ENCODE measurements at places on chromosomes 11 and 22.

DNA sequence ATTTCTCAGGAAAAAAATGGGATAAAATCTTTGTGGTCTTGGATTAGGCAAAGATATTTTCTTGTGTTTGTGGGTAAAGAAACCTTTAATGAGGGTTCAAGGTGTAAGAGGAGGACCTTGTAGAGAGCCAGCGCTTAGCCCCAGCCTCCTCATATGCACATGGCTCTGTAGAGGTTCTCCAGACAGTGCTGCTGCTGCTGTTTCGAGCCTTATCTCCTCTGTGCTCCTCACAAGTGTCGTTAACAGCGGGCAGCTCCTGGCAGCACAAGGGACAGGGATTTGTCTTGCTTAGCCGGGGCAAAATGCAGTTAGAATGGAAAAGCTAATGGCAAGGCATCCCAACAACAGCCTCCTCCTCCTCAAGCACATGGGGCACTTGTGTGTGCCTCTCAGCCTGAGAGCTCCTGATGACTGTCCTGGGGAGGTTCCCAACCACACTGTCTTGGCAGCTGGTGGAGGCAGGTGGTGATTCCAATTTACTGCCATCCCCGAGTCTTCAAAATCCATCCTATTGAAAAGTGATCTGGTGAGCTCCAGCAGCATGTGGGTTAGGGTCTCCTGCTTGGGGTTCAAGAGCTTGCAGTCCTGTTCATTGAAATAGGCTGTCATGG, 7.6 kb upstream of the MSANTD2 start:
- no peak for DNase-seq

DNA sequence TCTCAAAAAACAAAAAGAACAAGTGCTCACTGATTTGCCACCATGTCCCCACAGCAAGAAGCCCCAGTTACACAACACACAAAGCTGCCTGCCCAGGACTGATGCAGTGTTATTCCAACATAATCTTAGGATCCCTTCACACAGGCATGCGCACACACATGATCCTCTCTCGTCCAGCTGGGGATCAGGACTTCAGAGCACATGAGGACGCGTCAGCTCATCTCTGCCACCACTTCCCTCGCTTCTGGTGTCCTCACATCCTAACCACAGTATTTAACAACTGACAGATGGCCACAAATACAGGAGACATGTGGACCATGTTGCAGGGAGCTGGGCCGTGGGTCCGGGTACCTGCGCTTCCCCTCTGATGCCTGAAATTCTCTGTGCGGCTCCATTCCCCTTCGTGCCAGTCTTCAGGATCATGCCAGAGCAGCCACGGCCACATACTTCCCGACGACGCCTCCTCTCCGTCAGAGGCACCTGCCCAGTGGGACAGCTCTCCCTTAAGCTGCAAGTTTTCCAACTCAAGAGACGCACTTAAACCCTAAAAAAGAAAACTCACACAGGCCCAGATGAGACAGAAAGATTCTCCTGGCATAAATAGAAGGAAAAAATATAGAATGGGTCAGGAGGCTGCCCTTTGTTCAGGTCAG, 68.3 kb downstream of the PACSIN2 start:
- peak; percentile 94 for DNase-seq

GRCh38 chr22:47417699-47418098, 655.2 kb downstream of the TBC1D22A start:
- DNase-seq, result no peak

DNA sequence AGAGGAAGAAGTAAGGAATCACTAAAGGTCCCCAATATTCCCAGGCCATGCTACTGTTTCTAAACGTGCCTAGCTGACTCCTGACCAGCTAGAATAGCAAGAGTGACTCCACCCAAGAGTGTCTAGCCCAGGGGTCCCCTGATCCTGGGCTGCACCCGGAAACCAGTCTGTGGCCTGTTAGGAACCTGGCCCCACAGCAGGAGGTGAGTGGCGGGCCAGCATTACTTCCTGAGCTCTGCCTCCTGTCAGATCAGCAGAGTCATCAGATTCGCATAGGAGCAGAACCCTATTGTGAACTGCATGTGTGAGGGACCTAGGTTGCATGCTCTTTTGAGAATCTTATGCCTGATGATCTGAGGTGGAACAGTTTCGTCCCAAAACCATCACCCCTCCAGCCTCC, 2.0 kb downstream of the MMP20 start:
- DNase-seq, result no peak

DNA sequence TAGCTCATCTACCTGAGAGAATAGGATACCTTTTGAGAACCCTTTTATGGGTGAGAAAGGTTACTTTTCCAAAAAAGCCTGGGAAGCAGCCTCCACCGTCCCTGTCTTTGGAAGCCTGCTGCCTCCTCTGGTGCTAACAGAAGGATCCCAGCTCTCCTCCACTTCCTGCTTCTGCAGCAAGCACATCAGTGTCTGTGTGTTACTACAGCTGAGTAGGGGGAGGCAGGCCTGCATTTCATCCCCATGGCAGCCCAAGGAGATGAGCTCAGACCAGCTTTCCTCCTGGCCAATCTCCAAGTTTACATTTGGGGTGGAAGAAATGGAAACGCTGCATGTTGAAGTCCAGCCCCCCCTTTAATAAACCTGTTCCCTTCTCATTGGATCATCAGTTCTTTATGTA, 7.4 kb upstream of the CCDC34 start:
- no peak for DNase-seq

GRCh38 chr11:44083906-44084305, 11.6 kb upstream of the EXT2 start:
- no peak for DNase-seq

- DNase-seq, result no peak
Observed at GRCh38 chr22:12601870-12602779, 2925.9 kb upstream of the OR11H1 start.

DNA sequence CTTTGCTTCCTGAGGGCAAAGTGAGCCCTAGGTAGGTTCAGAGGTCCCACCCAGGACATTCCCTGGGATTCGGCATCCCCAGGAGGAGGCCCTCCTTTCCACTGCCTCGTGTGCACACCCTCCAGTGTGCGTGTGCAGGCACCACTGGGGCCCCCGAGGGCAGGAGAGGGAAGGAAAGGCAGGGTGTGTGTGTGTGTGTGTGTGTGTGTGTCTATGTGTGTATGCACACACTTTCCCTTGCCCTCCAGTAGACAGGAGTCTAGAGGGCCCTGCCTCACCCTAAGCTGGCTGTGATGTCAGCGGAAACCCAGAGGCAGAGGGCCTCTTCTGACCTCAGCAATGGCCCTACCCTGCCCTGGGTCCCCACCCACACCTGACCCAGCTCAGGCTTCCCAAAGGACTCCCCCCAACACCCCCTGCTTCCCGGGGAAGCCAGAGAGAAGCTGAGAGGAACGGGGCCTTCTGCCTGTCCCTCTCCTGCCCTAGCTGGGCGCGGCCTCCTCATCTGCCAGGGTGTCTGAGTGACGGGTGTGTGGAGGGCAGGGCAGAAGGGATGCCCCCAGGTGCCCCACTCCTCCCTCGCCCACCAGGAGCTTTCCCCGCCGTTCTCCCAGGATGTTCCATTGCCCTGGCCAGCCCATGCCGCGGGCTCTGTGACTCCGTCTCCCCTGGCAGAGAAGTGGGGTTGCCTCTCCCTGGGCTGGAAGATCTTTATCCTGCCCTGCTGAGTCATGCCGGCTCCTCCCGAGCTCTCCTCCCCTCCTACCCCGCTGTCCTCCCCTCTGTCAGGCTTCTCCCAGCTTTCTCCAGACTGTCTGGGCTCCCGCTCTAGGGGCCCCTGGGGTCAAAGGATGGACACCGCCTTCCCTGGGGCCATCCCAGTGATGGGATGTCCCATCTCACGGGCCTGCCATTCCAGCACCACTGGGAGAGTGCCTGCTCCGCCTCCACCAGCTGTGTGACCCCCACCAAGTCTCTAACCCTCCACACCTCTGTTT, 6.0 kb upstream of the CLCF1 start:
- DNase-seq, result no peak

DNA sequence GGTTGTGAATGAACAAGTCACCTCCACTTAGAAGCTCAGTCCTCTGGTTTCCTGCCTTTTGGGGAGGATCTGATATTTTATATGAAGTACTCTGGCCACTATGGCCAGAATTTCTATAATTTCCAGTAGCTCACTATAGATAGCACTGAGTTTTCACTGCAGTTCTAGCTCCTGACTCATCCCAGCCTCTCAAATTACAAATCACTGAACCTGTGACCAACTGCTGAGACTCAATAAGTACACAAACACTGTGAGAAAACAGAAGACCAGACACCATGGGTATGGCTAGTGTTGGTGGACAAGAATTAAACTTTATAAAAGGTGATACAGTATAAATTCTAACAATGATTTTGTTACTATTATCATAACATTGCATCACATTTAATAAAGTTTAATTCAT, 47.1 kb upstream of the UCP3 start:
- no peak for DNase-seq

- no peak for DNase-seq
Observed at GRCh38 chr11:69073469-69073868, 24.7 kb downstream of the TPCN2 start.

DNA sequence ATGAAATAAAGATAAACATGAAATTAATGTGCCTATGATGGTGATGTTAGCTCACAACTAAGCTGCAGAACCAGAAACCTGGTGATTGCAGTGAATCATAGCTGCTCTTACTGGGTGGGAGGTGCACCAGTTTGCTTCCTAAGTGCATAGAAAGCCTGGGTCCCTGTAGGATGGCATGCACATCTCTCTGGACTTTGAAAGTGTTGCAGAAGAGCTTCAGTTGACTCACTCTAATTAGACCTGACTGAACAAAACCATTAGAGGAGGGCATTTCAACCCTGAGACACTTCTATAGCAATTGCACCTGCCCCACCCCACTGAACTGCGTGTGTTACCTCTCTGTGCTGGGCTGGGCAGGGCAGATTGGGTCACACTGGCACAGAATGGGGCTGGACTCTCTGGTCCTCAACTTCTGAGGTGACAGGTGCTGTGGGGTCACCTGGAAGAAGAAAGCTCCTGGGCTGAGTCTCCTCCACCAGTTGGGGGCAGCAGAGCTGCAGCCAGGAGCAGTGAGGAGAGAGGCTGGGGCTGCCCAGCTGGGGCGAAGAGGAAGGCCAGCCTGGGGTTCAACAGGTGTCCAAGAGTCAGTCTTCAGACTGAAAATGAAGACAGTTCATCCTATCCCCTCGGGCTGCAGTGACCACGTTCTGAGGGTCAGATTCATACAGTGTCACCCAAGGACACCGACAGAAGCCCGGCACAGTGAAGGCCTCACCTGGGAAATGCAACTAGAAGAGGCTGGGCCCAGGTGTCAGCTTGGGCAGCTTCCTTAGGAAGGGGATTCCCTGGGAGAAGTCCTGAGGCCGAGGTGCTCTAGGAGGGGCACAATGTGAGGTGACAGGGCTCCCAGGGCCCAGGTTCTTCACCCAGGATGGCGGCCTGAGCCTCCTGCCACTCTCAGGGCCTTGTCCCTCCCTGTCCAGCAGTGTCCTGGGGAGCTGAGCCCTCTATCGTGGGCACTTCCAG, 58.1 kb downstream of the GGTLC2 start:
- DNase-seq, result no peak

- DNase-seq, result no peak
Observed at GRCh38 chr11:130220311-130221035, 60.9 kb downstream of the ST14 start.

DNA sequence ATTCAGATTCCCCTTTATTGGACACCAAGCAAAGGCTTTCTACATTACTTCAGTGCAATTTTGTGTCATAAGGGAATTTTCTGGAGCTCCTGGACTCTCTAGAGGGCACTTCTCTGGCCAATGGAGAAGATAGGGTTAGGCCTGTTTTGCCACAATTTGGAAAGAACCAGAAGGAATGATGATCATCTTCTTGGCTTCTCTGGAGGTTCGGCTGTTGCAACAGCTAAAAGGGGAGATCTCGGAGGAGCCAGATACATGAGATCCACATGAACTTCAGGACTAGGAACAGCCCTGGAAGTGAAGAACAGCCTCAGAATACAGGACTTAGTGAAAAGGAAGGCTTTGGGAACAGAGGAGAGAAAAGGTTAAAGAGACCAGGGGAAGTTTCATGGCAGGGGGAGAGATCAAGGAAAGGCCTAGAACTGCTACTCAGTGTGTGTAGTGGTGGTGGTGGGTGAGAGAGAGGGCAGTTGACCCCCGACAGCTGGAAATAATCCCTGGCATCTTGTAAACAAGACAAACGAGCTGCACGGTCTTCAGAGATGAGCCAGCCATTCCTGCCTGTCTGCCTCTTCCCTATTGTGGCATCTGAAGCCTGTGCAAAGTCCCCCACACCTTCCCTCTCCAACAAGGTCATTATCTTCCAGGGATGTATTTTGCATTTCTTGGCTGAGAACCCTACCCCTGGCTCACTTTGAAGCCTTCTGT, 83.8 kb downstream of the CCDC81 start:
- no peak for DNase-seq

GRCh38 chr11:105827906-105828305, 194.1 kb downstream of the MSANTD4 start:
- no peak for DNase-seq

DNA sequence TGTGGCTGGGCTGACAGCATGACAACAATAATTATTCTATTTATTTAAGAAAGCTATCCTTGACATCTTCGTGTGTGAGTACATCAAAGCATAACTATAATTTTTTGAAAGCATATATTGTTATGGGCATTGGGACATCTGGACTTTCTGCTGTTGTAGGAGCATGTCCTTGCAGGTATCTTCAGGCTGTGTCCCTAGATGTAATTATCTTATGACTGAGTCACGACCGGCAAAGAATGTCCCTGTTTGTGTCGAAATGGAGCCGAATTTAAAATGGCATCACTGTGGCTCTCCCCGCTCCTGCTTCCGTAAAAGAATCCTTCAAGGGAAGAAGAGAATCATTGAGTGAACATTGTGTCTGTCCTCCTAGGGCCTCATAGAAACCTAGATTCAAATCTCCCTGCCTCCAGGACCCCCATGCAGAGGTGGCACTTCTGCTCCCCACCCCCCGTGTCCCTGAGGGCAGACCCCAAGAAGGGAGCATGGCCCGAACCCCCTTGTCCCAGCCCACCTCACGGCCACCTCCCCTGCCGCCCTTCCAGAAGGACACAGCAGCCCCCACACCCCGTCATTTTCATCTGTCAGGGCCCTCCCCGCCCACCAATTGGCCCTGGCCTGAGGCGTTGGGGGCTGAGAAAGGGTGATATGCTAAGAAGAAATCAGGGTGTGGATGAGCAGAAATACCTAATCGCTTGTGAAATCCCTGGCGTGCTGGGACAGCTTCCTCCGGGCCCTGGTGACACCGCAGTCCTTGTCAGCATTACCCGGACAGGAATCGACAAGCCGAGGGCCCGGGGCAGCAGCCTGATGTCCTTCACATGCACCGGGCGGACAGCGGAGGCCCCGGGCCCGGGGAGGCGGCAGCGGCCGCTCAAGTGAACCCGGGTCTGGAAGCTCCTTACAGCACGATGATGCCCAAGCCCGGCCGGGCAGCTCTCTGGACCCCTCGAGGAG, 48.6 kb upstream of the SLC22A12 start:
- DNase-seq, result no peak

- no peak for DNase-seq
Observed at GRCh38 chr11:13745165-13745564, 76.7 kb downstream of the FAR1 start.
